Neural progenitor cell (in vitro differentiated cells): ENCODE measurements at places on chromosomes 7 and 10. TPM values are rescaled to one million over a fixed set of nuclear protein-coding genes. Genes with fewer than 3 reads are reported as not detected.

GRCh38 chr10:123868038-123869019 lies 23.3 kb downstream of the CPXM2 start:
- no peak overlapping the region for H3K4me3 ChIP-seq
- no peak overlapping the region for H3K27ac ChIP-seq
- H3K4me1 ChIP-seq = peaks cover 2% of the 10 kb centered on the region
- no peaks in the 10 kb centered on the region for H3K27me3 ChIP-seq
- no peaks in the 10 kb centered on the region for H3K36me3 ChIP-seq
- no peak for DNase-seq

Gene GIMAP6
- total RNA-seq = not detected in 2 replicates

DNA sequence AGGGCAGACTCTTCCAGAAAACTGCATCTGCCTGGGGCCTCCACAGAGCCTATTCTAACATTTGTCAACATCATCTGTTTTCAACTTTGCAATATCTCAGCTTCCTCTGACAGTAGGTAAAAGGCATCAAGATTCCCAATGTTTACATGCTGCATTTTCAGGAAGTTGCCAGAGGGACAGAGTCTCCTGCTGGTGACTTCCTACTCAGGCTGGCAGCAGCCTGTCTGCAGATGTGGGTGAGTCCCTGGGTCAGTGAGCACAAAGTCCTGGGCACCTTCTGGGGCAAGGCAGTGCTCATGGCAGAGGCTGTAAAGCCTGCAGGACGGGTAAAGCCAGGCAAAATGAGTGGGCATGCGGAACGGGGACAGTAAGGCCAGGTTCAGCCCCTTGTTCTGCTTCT lies 69.4 kb downstream of the EBF3 start:
- H3K36me3 ChIP-seq = no peaks in the 10 kb centered on the region
- no peak overlapping the region for H3K27ac ChIP-seq
- peaks cover 43% of the 10 kb centered on the region for H3K4me1 ChIP-seq
- no peak overlapping the region for H3K4me3 ChIP-seq

DNA sequence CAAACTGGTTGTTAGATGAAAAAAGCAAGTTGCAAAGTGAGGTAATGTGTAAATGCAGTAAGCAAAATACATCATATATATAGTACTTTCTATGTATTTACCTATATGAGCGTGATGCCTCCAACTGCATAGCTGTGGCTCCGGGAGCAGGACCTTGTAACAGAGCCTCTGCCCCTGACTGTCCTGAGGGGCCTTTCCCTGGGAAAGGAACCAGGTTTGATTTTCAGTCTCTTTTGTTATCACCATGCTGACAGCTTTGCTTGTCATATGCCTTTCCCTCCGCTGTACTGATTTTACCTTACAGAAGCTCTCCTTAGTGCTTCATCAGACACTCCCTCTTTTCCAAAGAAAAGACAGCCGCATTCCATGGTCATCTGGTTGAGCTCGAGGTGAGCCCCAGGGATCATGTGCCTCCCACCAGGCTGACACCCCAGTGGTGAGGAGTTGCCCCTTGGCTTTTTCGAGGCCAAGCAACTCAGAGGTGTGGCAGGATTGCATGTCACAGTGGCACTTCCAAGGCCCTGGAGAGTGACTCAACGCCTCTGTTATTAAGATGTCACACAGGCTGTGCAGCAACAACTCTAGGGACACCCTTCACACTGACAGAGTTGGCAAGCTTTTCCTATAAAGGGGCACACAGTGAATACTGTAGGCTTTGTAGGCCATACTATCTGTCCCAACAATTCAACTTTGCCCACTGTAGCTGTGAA lies 78.9 kb downstream of the ALOX5 start:
- H3K27me3 ChIP-seq = no peaks in the 10 kb centered on the region
- no peak for DNase-seq
- no peak overlapping the region for H3K27ac ChIP-seq
- H3K4me3 ChIP-seq = no peak overlapping the region
- H3K36me3 ChIP-seq = no peaks in the 10 kb centered on the region

Gene SPAM1
- total RNA-seq = not detected in 2 replicates

DNA sequence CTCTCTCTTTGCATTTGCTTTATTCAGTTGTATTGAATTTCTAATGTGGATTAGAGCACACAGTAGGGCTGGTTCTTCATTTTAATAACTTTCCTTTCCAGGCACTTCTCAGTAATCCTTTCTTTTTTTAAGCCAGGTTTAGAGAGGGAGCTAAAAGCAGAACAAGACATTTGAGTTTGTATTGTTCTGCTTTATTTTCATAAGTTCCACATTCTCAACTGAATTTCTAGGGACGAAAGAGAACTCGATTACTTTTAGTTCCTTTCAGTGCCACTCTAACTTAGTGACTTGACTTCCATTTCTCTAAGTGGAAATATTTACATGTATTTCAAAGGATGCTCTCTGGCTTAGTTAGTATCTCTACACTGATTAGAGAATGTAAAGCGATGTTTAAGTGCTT lies 145.6 kb downstream of the EXOC4 start:
- no peak overlapping the region for H3K27ac ChIP-seq
- no peak overlapping the region for H3K4me3 ChIP-seq
- no peak for DNase-seq
- no peaks in the 10 kb centered on the region for H3K27me3 ChIP-seq
- H3K4me1 ChIP-seq = no peaks in the 10 kb centered on the region
- no peaks in the 10 kb centered on the region for H3K36me3 ChIP-seq

Gene C7orf25
- 6.4 and 8.6 TPM in 2 replicates for total RNA-seq

DNA sequence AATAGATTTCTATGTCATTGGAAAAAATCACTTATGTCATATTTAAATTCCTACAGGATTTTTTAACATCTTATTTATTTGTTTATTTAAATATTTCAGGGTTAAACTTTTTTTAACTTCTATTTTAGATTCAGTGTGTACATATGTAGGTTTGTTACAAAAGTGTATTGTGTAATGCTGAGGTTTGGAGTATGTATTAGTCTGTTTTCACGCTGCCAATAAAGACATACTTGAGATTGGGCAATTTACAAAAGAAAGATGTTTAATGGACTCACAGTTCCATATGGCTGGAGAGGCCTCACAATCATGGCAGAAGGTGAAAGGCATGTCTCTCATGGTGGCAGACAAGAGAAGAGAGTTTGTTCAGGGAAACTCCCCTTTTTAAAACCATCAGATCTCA lies 65.4 kb downstream of the MGAM2 start:
- H3K27ac ChIP-seq = no peak overlapping the region
- peaks cover under 1% of the 10 kb centered on the region for H3K4me1 ChIP-seq
- no peak overlapping the region for H3K4me3 ChIP-seq
- no peaks in the 10 kb centered on the region for H3K36me3 ChIP-seq

DNA sequence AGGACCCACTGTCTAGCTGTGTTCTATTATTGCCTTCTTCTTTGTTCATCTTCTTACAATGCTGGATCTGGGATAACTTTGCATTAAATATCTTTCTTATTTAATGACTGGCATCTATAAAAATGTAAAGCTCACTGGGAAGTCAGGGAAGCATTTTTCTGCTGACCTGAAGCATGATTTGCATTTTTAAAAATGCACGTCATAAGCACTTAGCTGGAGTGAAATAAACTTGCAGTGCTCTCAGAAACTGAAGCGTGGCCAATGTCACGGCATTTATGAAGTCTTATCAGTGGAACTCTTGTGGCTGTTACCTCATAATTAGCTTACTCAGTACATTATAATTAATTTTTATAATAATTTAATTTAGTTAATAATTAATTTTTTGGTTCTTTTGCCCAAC lies 59.1 kb downstream of the FRMD4A start:
- no peak overlapping the region for H3K4me3 ChIP-seq
- DNase-seq = no peak
- no peaks in the 10 kb centered on the region for H3K36me3 ChIP-seq

GRCh38 chr7:1289666-1290025 lies 57.0 kb downstream of the UNCX start:
- H3K4me1 ChIP-seq = peaks cover 13% of the 10 kb centered on the region
- H3K27ac ChIP-seq = no peak overlapping the region
- no peak for DNase-seq
- H3K27me3 ChIP-seq = peaks cover 77% of the 10 kb centered on the region
- H3K4me3 ChIP-seq = peak overlapping the region; percentile 53
